ENCODE measurements at places on chromosomes 7 and 10.

GRCh38 chr10:28530751-28531150 lies 2.2 kb upstream of the WAC start:
- DNase-seq, result no peak

DNA sequence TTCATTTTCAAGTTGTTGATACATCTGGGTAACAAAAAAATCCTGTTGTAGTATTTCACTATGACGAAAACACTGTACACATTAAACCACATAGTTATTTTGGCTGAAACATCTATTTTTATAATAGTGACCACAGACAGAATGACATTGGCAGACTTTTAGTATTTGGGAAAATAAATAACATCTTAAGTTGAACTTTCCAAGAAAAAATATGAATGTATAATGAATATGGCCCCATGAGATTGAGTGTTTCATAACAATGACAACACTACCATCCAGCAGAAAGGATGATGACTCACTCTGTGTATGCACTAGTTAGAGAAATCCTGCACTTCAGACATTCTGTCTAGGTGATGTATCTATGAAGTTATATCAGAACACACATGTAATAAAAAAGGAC lies 118.1 kb downstream of the SEMA3D start:
- DNase-seq, result no peak

GRCh38 chr10:72611783-72612182 lies 14.1 kb downstream of the MICU1 start:
- DNase-seq, result no peak

GRCh38 chr7:128084896-128085608 lies 53.8 kb upstream of the LRRC4 start:
- DNase-seq, result no peak

GRCh38 chr10:35881320-35881719 lies 239.2 kb upstream of the FZD8 start:
- no peak for DNase-seq

GRCh38 chr10:71582019-71582418 lies 137.6 kb downstream of the C10orf105 start:
- DNase-seq, result no peak
